ENCODE measurements at places on chromosomes 4 and X.

DNA sequence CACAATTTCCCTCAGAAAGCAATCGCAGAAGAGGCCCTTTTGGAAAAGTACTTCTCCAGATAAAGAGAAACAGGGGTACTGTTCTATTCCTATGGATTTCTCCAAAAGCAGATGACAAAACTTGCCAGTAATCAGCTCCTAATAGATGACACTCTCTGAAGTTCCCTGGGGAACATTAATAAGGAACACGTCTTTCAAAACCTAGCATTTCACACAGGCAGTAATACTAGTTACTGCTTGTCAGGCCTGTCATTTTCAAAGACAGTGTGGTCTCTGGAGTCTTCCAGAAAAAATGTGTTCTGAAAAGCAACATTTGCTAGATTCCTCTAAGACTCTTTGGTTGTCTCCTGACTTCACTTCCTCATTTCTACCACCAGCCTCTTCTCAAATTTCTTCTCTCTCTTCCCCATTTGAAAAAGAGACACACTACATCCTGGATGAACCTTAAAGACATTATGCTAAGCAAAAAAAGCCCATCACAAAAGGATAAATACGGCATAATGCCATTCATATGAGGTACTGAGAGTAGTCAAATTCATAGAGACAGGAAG, 47.3 kb downstream of the CHRDL1 start:
- no peak for DNase-seq

GRCh38 chrX:100994352-100995281, 25.1 kb downstream of the ARL13A start:
- no peak for DNase-seq

DNA sequence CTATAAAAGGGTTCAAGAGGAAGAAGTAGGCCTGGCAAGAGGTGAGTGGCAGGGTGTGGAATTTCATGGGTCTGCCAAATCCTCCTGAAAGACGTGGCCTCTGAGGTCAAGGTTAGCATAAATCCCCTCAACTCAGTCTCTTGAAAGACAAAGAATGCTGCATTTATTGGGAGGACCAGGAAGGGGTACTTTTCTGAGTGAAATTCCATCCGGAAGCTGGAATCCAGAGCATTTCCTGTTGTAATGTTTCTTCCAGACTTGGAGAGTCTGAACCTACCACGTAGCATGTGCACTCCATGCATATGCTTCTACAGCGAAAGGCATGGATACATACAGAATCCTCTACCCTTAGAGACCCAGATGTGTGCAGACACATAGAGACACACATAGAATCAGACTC, 13.4 kb upstream of the FGD1 start:
- no peak for DNase-seq

GRCh38 chrX:1492421-1493012, 39.8 kb upstream of the ASMTL start:
- no peak for DNase-seq

DNA sequence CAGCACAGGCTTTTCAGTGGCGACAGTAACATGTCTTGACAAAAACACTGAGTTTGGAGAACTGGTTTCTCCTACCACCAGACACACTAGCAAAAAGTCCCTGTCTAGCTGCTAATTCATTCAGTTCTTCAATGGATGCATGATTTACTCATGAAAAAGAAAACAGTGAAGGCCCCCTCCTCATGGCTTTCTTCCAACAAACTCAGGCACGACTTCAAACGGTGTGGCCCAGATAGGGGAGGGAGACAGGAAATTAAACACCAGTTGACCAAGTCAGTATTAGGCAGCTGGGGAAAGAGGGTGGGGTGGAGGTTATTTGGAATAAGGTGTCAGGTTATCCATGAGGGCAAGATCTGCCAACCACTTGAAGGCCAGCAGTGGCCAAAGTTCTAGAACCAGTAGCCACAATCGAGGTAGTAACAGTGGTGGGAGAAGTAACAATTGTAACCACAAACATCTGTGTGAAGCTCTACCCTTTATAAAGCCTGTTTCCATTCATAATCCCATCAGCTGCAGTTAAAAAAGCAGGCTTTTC, 60.2 kb downstream of the SEPSECS start:
- no peak for DNase-seq

DNA sequence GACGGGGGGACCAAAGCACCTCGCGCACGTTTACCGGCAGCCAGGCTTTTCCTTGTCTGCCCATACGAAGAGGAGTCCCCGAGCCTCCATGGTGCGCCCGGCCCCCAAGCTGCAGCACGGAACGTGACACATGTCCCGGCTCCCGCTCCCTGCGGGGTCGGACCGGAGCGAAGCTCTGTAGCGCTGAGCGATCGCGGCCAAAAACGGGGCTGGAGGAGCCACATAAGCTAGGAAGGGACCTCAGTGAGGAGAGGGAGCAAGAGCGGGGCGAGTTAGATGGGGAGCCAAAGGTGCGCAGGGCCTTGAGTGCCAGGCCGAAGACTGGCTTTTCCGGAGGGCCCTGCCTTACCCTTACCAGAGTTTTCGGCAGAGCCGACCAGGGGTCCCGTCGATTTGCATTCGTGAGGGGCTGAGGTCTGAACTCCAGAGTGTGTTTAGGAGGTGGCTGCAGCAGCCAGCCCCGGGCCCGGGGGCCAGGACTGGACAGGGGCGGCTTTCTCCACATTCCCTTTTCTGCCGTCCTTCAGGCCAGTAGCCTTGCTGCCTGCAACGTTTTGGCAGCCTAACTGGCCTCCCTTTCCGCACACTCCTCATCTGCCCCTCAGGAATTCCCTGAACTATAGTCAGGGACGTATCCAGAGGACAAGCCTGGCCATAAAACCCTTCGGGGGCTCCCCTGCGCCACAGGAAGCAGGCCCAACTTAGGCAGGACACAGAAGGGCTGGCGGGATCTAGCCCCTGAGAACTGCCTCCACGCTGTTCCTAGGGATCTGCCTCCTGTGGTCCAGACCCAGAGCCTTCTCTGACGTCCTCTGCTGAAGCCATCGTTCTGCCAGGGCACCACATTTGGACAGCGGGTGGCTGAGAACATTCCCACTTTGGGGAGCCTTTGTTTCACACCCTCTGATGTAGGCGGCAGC, 689 bp downstream of the SSR4 start:
- peak; percentile 20 for DNase-seq

GRCh38 chr4:166501941-166502382, 628.9 kb downstream of the TLL1 start:
- peak; percentile 31 for DNase-seq

DNA sequence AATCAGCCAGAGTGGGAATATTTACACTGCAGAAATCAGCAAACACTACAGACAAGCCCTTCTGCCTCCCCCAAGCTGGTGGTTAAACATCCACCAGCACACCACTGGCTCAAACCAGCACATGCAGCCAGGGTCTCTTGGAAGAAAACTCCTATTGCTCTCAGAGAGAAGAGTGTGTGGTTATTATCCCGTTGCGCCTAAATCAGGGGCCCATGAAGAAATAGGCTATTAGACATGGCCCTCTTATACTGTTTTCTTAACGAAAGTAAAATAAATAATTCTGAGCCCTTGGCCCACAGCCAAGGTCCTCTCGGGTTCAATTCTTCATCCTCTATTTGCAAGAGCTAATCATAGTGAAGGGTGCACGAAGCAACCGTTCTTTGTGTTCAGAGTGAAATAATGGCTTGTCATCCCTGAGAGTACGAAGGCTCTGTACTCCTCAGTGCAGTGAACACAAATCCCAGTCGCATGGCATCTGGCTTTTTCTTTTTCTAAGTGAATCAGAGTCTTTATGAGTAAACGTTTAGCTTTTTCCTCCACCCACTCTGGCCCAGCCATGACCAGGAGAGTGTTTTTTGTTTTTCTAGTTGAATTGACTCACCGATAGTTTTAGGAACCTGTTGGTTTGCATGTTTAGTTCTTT, 33.4 kb upstream of the RBM47 start:
- peak; percentile 28 for DNase-seq

DNA sequence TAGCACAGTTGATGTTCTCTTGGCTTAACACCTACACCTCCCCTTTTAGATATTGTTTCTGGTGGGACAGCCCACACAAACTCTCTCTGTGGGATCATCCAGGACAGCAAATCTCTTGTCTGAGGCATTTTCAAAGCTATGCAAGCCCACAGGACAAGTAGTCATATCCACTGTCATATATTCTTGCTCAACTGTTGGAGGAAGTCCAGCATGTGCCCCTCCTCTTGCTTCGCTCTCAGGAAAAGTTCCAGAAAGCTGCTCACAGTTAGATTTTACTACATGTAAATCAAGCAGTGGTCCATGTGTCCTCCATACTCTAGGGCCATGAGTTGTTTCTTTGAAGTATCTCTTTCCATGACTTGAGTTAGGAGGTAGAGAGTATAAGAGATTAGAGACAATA, 260.7 kb downstream of the INPP4B start:
- DNase-seq = no peak

GRCh38 chr4:1112174-1112820, 1.1 kb downstream of the RNF212 start:
- DNase-seq = peak; percentile 79

GRCh38 chr4:54238389-54238788, 9.3 kb downstream of the PDGFRA start:
- no peak for DNase-seq

DNA sequence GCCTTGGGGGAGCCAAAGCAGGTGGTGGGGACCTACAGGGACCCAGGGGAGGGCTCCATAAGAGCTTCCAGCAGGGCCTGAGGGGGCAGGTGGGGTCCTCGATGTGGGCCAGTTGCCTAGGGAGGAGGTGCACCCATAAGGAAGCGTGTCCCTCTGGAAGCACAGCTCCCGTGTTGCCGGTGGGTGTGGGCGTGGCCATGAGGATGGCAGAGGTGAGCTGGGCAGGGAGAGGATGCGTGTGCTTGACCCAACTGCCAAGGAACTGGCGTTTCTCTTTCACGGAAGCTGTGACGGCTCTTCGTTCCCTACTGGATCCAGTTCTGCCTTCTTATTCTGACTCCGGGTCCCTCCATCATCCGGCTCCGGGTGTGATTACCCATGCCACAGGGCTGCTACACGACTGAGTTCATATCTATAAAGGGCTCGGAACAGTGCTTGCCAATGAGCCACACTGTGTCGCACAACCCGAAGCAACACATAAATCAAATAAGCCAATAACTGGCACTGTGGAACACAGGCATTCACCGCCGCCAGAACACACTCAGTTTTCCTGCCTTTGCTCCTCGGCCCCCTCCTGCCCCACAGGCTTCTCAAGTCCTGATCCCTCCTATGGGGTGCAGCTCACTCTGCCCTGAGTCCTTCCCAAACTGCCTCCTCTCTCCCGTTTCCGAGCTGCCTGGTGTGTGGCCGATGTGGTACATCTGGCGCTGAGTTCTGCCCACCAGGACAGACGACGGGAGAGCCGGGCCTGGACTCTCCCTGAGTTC, 35.5 kb downstream of the RNF212 start:
- DNase-seq = no peak
